ENCODE measurements at places on chromosomes 1 and 21. TPM values are rescaled to one million over a fixed set of nuclear protein-coding genes. Genes with fewer than 3 reads are reported as not detected.

Gene MROH9
- not detected for total RNA-seq

Gene CLIC6
- total RNA-seq = not detected

Gene NPL
- total RNA-seq = 3.5 TPM

GRCh38 chr1:5935026-5935425 lies 57.2 kb downstream of the NPHP4 start:
- no peaks in the 10 kb centered on the region for H3K4me1 ChIP-seq
- no peak overlapping the region for H3K4me3 ChIP-seq
- DNase-seq = no peak
- H3K36me3 ChIP-seq = no peaks in the 10 kb centered on the region
- H3K27ac ChIP-seq = no peak overlapping the region
- no peaks in the 10 kb centered on the region for H3K27me3 ChIP-seq

- peaks cover 4% of the 10 kb centered on the region for H3K4me1 ChIP-seq
- DNase-seq = peak; percentile 65
- H3K27me3 ChIP-seq = no peaks in the 10 kb centered on the region
- H3K27ac ChIP-seq = peak overlapping the region; percentile 98
These were observed 936 bp downstream of the ZBTB21 start for GRCh38 chr21:42009018-42009830.

DNA sequence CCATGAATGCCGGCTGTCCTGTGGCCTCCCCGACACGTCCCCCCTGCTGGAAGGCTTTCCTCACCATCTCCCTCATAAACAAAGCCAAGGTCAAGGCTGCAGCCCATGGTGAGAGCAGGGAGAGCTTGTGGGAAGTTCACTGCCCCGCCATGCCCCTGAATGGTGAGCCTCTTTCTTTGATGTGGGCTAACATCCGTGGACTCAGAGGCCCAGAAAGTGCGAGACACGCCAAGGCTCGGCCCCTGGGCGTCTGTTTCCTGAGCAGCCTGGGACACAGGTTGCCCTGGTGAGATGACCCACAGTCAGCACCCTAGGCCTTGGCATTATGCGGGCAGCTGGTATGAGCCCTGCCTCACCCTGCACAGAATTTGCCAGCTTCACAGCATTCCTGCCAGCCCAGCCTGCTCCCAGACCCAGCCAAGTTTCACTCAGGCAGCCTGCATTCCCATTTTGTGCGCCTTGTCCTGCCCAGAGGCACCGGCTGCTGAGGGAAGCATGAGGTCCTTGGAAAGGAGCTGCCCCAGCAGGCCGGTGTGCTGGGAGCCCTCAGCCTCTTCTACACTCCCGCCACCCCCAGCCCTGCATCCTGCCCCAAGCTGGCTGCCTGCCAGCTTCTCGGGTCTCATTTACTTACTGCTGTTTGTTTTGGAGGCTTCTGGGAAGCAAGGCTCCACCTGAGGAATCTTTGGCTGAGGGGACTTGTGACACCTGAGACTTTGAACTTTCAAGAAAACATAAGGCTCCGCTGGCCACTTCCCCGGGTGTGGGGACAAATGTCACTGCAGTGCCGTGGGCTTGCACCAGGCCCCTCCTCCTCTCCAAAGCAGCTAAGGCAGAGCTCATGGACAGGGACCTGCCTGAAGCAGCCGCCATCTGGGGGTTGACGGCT lies 31.9 kb downstream of the NEK2 start:
- DNase-seq = peak; percentile 93
- no peak overlapping the region for H3K4me3 ChIP-seq
- peak overlapping the region; percentile 89 for H3K27ac ChIP-seq
- peaks cover 66% of the 10 kb centered on the region for H3K4me1 ChIP-seq

DNA sequence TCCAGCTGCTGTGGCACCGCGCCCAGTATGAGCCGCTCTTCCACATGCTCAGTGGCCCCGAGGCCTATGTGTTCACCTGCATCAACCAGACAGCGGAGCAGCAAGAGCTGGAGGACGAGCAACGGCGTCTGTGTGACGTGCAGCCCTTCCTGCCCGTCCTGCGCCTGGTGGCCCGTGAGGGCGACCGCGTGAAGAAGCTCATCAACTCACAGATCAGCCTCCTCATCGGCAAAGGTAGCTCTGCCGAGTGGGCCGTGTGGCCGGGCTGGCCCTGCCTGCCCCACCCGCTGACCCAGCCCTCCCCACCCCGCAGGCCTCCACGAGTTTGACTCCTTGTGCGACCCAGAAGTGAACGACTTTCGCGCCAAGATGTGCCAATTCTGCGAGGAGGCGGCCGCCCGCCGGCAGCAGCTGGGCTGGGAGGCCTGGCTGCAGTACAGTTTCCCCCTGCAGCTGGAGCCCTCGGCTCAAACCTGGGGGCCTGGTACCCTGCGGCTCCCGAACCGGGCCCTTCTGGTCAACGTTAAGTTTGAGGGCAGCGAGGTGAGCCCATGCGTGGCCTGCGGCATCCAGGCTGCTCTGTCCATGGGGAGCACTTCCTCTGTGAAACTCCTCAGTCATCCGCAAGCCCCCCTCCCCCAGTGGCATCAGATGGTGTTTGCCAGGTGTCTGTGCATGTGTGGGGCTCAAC lies 64.2 kb downstream of the PIK3CD start:
- H3K4me1 ChIP-seq = no peaks in the 10 kb centered on the region
- no peaks in the 10 kb centered on the region for H3K36me3 ChIP-seq
- no peak overlapping the region for H3K27ac ChIP-seq
- no peak overlapping the region for H3K4me3 ChIP-seq
- H3K27me3 ChIP-seq = no peaks in the 10 kb centered on the region

DNA sequence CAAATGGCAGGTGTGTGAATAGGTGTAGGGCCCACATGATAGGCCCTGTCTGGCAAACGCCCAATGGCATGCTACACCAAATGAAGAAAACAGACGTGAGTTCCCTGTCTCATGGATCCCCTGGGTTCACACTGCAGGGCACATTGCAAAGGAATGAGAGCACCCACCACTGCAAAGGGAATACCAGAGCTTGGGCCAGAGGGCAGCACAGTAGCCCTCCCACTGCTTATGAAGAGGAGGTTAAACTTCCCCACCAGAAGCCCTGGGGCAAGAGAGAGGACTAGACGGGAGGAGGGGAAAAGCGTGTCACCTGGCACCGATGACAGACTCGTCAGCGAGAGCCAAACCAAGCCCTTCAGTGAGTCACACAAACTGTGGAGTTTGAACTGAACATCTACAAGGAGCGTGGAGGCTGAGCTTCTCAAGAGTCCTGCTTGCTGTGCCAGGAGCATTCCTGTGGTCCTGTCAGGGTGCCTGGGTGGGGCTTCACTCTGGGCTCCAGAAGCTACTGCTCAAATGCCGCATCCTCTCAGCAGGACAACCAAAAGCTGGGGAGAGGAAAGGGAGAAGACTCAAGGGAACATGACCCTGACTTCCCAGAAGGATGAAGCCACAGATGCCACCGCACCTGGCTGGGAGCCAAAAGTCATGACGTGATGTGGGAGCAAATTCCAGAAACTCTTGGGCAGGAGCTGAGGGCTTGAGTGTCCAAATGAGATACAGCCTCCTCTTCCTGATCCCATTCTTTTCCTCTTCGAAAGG lies 61.1 kb downstream of the TOMM20 start:
- no peaks in the 10 kb centered on the region for H3K27me3 ChIP-seq
- peak; percentile 87 for DNase-seq
- peaks cover 37% of the 10 kb centered on the region for H3K4me1 ChIP-seq
- H3K27ac ChIP-seq = peak overlapping the region; percentile 95
- H3K36me3 ChIP-seq = no peaks in the 10 kb centered on the region

GRCh38 chr1:56099766-56100265 lies 479.5 kb downstream of the PLPP3 start:
- no peaks in the 10 kb centered on the region for H3K36me3 ChIP-seq
- no peak overlapping the region for H3K4me3 ChIP-seq
- no peak for DNase-seq
- no peaks in the 10 kb centered on the region for H3K27me3 ChIP-seq

GRCh38 chr21:43984905-43985689 lies 27.0 kb upstream of the TRAPPC10 start:
- no peak overlapping the region for H3K27ac ChIP-seq
- H3K4me1 ChIP-seq = no peaks in the 10 kb centered on the region
- H3K36me3 ChIP-seq = peaks cover 1% of the 10 kb centered on the region
- no peak for DNase-seq
- H3K27me3 ChIP-seq = no peaks in the 10 kb centered on the region

DNA sequence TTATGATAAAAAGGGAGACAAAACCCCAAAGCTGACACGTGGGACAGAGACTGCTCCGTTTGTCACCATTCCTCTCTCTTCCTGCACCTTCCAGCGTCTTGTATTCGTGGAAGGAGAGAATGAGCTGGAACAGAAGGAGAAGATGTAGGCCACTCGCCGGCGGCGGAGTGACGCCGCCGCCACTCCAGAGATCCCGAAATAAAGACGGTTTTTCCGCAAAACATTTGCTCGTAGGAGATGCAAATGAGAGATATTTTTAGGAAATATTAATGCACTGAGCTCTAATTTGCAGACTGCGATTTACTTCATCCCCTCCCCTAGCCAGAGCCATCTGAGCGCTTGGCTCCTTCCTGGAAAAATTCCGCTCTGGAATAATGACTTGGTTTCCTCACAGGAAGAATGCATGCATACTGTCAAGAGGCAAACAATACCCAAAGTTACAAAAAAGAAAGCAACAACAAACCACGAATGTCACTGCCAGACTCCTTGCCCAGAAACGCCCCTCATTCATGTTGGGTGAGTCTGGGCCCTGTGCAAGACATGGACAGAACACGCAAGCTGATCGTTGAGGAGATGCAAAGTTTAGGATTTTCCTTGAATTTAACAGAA lies 18.0 kb upstream of the ADARB1 start:
- no peaks in the 10 kb centered on the region for H3K27me3 ChIP-seq
- no peak for DNase-seq
- no peak overlapping the region for H3K4me3 ChIP-seq
- H3K36me3 ChIP-seq = no peaks in the 10 kb centered on the region

GRCh38 chr1:235757587-235758096 lies 108.1 kb upstream of the GNG4 start:
- H3K36me3 ChIP-seq = no peaks in the 10 kb centered on the region
- H3K27me3 ChIP-seq = no peaks in the 10 kb centered on the region
- no peak overlapping the region for H3K27ac ChIP-seq
- H3K4me1 ChIP-seq = no peaks in the 10 kb centered on the region

DNA sequence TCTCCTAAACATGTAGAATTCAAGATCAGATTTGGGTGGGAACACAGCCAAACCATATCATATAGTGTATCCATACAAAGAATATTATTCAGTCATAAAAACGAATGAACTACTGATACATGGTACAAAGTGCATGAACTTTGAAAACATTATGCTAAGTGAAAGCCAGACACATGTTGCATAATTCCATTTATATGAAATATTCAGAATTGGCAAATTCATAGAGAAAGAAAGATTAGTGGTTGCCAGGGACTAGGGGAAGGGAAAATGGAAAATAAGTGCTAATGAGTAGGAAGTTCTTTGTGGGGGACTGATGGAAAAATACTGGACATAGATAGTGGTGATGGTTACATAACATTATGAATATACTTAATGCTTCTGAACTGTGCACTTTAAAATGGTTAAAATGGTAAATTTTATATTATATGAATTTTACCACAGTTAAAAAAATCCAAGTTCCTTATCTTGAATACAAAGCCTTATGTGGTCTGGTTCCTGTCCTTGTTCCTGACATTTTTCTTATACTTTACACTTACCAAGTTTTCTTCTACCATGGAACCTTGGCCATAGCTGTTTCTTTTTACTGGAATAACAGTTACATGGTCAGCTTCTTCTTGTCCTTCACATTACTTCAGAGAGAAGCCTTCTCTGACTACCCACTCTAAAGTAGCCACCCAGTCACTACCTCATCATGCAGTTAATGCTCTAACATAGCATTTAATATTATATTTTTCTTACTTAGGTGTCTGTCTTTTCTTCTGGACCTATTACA lies 64.0 kb downstream of the CCDC18 start:
- peaks cover 2% of the 10 kb centered on the region for H3K36me3 ChIP-seq
- no peak overlapping the region for H3K4me3 ChIP-seq
- no peak overlapping the region for H3K27ac ChIP-seq
- no peaks in the 10 kb centered on the region for H3K27me3 ChIP-seq
- no peaks in the 10 kb centered on the region for H3K4me1 ChIP-seq

- H3K4me3 ChIP-seq = no peak overlapping the region
- no peak overlapping the region for H3K27ac ChIP-seq
- H3K36me3 ChIP-seq = no peaks in the 10 kb centered on the region
- peaks cover 6% of the 10 kb centered on the region for H3K4me1 ChIP-seq
- no peaks in the 10 kb centered on the region for H3K27me3 ChIP-seq
These were observed 30.7 kb downstream of the ALPL start for GRCh38 chr1:21539933-21540332.

- H3K4me3 ChIP-seq = no peak overlapping the region
- no peaks in the 10 kb centered on the region for H3K27me3 ChIP-seq
- H3K27ac ChIP-seq = no peak overlapping the region
- no peak for DNase-seq
- H3K36me3 ChIP-seq = no peaks in the 10 kb centered on the region
- no peaks in the 10 kb centered on the region for H3K4me1 ChIP-seq
These were observed 125.1 kb downstream of the CYYR1 start for GRCh38 chr21:26447932-26448475.

DNA sequence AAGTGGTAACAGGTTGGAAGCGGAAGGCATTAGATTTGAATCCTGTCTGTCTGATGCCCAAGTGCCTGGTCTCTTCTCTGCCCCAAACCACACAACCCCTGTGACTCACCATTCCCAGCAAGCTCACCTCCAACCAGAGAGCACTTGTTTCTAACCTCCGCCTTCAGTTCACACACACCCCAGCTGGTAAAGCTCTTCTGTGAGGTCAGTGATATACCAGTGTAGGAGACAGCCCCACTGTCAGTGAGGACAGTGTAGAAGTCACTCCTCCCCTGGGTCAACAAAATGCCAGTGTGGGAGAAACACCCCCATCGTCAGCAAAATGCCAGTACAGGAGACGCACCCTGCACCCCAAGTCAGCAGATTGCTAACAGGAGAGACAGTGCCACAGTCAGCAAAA lies 2.6 kb downstream of the RIMS3 start:
- H3K27ac ChIP-seq = no peak overlapping the region
- H3K4me3 ChIP-seq = no peak overlapping the region
- H3K36me3 ChIP-seq = no peaks in the 10 kb centered on the region
- no peaks in the 10 kb centered on the region for H3K4me1 ChIP-seq
- H3K27me3 ChIP-seq = no peaks in the 10 kb centered on the region
